Activated T-cell treated with anti-CD3 and anti-CD28 coated beads, Interleukin-2, amount 50 U/mL, for 72 hours (primary cell): ENCODE measurements at places on chromosomes 1 and 21. TPM values are rescaled to one million over a fixed set of nuclear protein-coding genes. Genes with fewer than 3 reads are reported as not detected.

DNA sequence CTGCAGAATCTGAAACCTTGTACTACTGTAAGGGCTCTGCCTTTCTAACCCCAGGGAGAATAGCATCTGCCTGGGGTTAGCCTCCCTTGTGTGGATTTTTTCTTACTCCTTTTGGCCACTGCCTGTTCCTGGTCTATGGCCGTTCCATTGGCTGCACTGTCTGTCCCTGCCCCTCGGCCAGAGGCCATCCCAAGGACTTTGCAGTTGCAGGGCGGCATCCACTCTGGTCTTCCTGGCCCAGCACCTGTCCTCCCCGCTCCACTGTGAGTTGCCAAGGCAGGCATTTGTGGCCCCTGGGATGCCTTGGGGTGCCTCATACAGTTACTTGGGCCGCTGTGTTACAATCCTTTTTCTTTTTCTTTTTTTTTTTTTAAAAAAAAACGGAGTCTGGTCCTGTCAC is 45.8 kb downstream of the PDE9A start:
- DNase-seq, result no peak
- H3K27me3 ChIP-seq, result no peaks in the 10 kb centered on the region
- H3K27ac ChIP-seq, result no peak overlapping the region
- no peaks in the 10 kb centered on the region for H3K4me1 ChIP-seq
- peaks cover 2% of the 10 kb centered on the region for H3K36me3 ChIP-seq

DNA sequence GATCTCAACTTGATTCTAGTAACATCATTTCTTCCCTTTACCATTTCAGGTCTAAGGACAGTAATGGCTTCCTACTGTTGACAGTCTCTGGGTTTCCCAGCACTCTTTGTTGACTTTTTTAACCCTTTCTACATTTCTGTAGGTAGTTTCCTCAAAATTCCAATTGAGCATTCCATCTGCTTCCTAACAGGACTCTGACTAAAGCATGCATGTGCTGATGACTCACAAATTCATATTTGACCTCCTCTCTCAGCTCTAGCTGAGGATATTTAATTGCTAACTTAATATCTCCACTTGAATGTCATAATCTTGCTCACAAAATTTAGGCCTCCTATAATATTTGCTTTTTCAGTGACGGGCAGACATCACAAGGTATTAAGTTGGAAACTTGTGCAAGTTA is 93.3 kb upstream of the ZNHIT6 start:
- H3K4me1 ChIP-seq, result no peaks in the 10 kb centered on the region
- H3K4me3 ChIP-seq, result no peak overlapping the region
- no peak overlapping the region for H3K27ac ChIP-seq
- H3K36me3 ChIP-seq, result no peaks in the 10 kb centered on the region
- no peaks in the 10 kb centered on the region for H3K27me3 ChIP-seq

The SLAMF9 gene
- total RNA-seq, result not detected

The NR1I3 gene
- total RNA-seq, result not detected

DNA sequence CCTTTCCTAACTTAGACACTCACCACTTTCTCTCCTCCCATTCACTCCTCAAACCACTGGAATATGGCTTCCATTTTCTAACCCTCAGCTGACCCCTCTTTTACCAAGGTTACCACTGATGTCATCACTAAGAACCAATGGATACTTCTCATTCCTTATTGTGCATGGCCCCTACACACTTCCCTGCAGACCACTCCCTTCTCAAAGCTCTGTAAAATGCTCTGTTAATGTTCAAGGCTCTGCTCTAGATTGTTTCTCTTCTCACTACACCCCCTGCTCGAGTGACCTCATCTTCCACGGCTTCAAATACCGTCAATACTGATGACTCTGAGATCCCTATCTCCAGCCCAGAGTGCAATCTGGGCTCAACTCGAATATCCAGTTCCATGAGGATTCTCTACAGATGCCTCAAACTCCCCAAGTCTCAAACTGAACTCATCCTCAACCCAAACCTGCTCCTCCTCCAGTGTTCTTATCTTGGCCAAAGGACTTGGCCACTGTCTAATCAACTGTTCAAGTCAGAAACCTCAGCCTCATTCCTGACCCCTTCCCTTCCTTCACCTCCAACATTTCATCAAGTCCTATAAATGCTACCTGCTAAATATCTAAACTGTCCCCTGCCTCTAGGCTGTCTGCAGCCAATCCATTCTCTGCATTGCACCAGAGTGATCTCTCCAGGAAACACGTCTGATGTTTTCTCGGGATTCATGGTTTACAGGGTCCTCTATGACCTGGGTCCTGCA is 41.3 kb upstream of the BMP8B start:
- no peak overlapping the region for H3K4me3 ChIP-seq
- H3K36me3 ChIP-seq, result no peaks in the 10 kb centered on the region
- H3K27me3 ChIP-seq, result peaks cover 14% of the 10 kb centered on the region
- no peaks in the 10 kb centered on the region for H3K4me1 ChIP-seq

- H3K27me3 ChIP-seq, result no peaks in the 10 kb centered on the region
- peaks cover 17% of the 10 kb centered on the region for H3K4me1 ChIP-seq
- H3K27ac ChIP-seq, result no peak overlapping the region
- DNase-seq, result no peak
- H3K4me3 ChIP-seq, result no peak overlapping the region
- H3K36me3 ChIP-seq, result no peaks in the 10 kb centered on the region
Observed at GRCh38 chr1:59897165-59897564, 29.4 kb downstream of the CYP2J2 start.

- no peaks in the 10 kb centered on the region for H3K27me3 ChIP-seq
- H3K36me3 ChIP-seq, result peaks cover 3% of the 10 kb centered on the region
- DNase-seq, result no peak
- peak overlapping the region; percentile 41 for H3K4me3 ChIP-seq
Observed at GRCh38 chr1:116819081-116819480, 64.9 kb downstream of the CD2 start.

DNA sequence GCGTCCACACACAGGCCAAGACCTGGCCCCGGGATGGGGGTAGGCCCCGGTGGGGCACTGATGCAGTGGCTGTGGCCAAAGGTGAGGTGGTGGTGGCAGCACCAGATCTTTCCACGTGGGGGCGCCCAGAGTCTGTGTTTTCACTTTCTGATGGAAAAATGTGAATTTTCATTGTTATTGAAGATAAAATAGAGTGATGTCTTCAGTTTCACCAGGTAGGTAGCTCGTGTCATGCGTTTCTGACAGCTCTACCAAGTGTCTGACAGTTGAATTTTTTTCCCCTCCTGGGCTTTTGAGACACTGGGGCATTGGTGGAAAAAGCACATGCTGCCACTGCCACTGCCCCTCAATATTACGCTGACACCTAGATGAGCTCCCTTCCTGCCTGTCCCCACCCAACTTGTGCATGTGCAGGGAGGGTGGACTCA is 40.0 kb upstream of the MAGOH start:
- H3K27ac ChIP-seq, result no peak overlapping the region
- H3K4me1 ChIP-seq, result no peaks in the 10 kb centered on the region
- peak; percentile 75 for DNase-seq
- peaks cover 4% of the 10 kb centered on the region for H3K36me3 ChIP-seq
- no peaks in the 10 kb centered on the region for H3K27me3 ChIP-seq
- no peak overlapping the region for H3K4me3 ChIP-seq

The PKLR gene
- not detected for total RNA-seq

- no peaks in the 10 kb centered on the region for H3K27me3 ChIP-seq
- H3K36me3 ChIP-seq, result peaks cover 3% of the 10 kb centered on the region
- DNase-seq, result peak; percentile 86
- H3K27ac ChIP-seq, result peak within 1 kb of the TSS; percentile 53
- H3K4me3 ChIP-seq, result no peak within 1 kb of the TSS
Observed at GRCh38 chr21:31731857-31732596, at the start of gene SCAF4. TSS of gene SCAF4 (minus strand) at chr21:31732118. CDS start at chr21:31731692, 426 bp downstream.

The MATN1 gene
- 1.0 TPM for total RNA-seq

DNA sequence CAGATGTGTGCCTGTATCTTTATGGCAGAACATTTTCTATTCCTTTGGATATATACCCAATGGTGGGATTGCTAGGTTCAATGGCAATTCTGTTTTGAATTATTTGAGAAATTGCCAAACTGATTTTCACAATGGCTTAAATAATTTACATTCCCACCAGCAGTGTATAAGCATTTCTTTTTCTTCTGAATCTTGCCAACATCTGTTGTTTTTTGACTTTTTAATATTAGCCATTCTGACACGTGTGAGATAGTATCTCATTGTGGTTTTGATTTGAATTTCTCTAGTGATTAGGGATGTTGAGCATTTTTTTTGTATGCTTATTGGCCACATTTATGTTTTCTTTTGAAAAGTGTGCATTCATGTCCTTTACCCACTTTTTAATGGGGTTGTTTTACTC is 864.3 kb upstream of the ADAMTS5 start:
- no peaks in the 10 kb centered on the region for H3K36me3 ChIP-seq
- no peak overlapping the region for H3K4me3 ChIP-seq
- H3K27ac ChIP-seq, result no peak overlapping the region

The RNF207 gene
- 14.9 TPM for total RNA-seq

- no peak for DNase-seq
- no peaks in the 10 kb centered on the region for H3K36me3 ChIP-seq
- no peaks in the 10 kb centered on the region for H3K4me1 ChIP-seq
- H3K27ac ChIP-seq, result no peak overlapping the region
- no peaks in the 10 kb centered on the region for H3K27me3 ChIP-seq
- no peak overlapping the region for H3K4me3 ChIP-seq
Observed at GRCh38 chr1:238690415-238690814, 696.0 kb upstream of the CHRM3 start.

GRCh38 chr1:12344596-12345349 is 114.9 kb downstream of the VPS13D start:
- peak overlapping the region; percentile 82 for H3K4me3 ChIP-seq
- H3K4me1 ChIP-seq, result peaks cover 55% of the 10 kb centered on the region
- H3K27ac ChIP-seq, result peak overlapping the region; percentile 52
- DNase-seq, result peak; percentile 25
- H3K27me3 ChIP-seq, result no peaks in the 10 kb centered on the region

The LRRC71 gene
- total RNA-seq, result not detected

- H3K36me3 ChIP-seq, result no peaks in the 10 kb centered on the region
- no peak for DNase-seq
- no peaks in the 10 kb centered on the region for H3K27me3 ChIP-seq
- H3K27ac ChIP-seq, result no peak overlapping the region
Observed at GRCh38 chr1:216193839-216194443, 229.3 kb downstream of the USH2A start.

DNA sequence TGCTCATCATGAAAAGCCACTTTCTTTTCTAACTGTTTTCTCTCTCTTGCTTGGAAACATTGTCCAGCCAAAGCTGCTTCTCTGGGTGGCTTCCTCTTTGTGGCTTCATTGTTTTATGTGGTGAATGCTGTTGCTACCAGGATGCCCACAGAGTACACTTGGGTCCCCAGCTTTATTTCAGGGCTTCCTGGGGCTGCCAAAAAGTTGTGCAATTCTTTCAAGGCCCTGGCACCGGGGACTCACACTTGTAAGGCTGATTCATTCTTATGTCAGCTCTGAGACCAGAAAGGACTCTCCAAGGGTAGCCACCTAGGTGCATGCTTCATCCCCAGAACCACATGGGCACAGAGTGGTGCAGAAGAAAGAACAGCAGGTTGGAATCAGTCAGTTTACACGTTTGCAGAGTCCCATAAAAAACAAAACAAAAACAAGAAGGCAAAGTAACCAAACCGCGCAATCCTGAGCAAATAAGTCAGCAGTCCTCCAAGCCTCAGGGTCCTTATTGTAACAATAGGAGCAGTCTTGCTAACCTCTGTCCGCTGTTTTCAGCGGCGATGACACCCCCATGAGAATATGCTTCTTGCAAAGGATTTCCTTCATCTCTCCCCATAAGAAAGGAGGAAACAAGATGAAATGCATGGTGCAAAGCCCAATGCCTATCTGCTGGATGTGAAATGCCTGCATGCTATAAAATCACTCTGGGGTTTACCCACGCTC is 89.9 kb upstream of the SSX2IP start:
- peak; percentile 16 for DNase-seq
- no peaks in the 10 kb centered on the region for H3K36me3 ChIP-seq
- peaks cover 10% of the 10 kb centered on the region for H3K27me3 ChIP-seq
- H3K4me3 ChIP-seq, result no peak overlapping the region
- peaks cover 35% of the 10 kb centered on the region for H3K4me1 ChIP-seq

The F3 gene
- 0.65 TPM for total RNA-seq

DNA sequence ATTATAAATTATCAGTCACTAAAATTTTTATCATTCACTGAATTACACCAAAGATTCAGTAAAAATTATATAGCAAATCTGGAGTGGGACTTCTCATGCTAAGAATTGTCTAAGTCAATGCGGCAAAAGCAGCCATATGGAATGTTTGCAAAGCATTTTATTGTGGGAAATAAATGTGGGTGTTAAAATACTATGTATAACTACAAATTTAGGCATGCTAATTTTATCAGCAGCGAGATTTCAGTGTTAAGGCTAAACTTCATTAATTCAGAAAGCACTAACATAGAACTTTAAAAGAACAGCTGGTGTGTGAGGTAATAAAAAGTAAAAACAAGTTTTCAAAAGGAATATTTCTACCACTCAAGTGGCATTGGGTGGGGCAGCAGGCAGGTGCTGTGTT is 21.4 kb downstream of the COLGALT2 start:
- H3K27ac ChIP-seq, result no peak overlapping the region
- H3K4me3 ChIP-seq, result no peak overlapping the region
- H3K27me3 ChIP-seq, result peaks cover 38% of the 10 kb centered on the region

The PCAT6 gene
- total RNA-seq, result 1.0 TPM

DNA sequence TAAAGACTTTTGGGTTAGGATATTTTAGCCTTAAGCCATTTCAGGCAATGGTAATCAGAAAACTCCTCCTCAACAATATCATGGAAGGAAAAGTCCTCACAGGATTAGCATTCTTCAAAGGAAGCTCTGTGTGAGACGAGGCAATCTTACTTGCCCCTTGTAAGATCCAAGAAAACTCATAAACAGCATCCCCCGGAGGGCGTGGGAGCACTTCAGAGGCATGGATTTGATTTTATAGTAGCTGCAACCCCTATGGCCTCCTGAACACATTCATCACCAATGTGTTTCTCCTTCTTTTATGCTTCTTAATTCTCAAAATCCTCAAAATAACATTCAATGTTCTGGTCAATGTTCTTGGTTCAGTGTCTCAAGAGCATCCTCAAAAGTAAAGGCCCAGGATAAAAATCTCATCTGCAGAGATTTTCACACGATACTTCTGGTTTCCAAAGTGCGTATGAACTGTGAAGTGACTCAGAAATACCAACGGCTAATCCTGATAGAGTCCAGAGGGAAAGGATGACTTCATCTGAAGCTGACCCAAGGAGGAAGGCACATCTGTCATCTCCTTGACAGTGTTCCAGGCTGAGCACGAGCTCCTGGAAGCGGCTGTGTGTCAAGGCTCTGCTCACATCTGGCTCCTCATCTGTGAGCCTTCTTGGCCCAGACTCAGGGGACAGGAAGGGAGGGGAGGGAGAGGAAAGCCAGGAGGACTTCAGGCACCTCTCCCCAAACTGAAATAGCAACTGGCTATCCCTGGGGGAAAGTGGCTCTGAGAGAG is 49.3 kb upstream of the PSEN2 start:
- no peaks in the 10 kb centered on the region for H3K27me3 ChIP-seq
- no peak overlapping the region for H3K4me3 ChIP-seq
- no peaks in the 10 kb centered on the region for H3K36me3 ChIP-seq
- DNase-seq, result no peak

GRCh38 chr1:240098534-240098933 is 6.9 kb downstream of the FMN2 start:
- H3K27ac ChIP-seq, result no peak overlapping the region
- H3K4me3 ChIP-seq, result no peak overlapping the region
- no peaks in the 10 kb centered on the region for H3K4me1 ChIP-seq
- H3K36me3 ChIP-seq, result no peaks in the 10 kb centered on the region
- H3K27me3 ChIP-seq, result peaks cover 20% of the 10 kb centered on the region

GRCh38 chr1:43786201-43786958 is 79.0 kb downstream of the ST3GAL3 start:
- no peaks in the 10 kb centered on the region for H3K27me3 ChIP-seq
- H3K36me3 ChIP-seq, result peaks cover 6% of the 10 kb centered on the region
- H3K4me3 ChIP-seq, result no peak overlapping the region
- H3K4me1 ChIP-seq, result peaks cover 14% of the 10 kb centered on the region
- H3K27ac ChIP-seq, result no peak overlapping the region
- DNase-seq, result no peak

The SLC44A5 gene
- total RNA-seq, result not detected

The OR14A2 gene
- total RNA-seq, result not detected

The TSSK3 gene
- 1.9 TPM for total RNA-seq
